ENCODE measurements at places on chromosomes 3 and 15.
A peak's percentile ranks its signal among the peaks of the same experiment; 100 is the strongest.

DNA sequence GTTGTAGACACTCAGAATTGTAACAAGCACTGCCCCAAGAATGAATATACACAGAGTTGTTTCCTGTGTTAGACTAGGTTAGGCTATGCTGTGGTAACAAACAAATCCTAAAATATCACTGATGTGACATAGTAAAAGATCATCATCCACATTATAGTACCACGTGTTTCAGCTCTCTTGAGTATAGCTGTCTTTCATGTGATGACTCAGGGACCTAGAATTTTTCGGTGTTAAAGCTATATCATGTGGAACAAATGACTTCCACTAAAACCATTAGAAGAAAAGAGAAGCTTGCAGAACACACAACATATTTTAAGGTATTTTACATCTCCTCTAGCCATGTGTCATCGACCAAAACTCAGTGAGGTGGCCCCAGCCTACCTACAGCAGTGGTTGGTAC lies 307.9 kb upstream of the RBMS3 start:
- DNase-seq: no peak

GRCh38 chr3:131596884-131597283 lies 94.1 kb upstream of the MRPL3 start:
- no peak for DNase-seq

GRCh38 chr3:155504682-155505081 lies 211.2 kb upstream of the STRIT1 start:
- no peak for DNase-seq

GRCh38 chr3:94373456-94373855 lies 310.6 kb downstream of the NSUN3 start:
- DNase-seq: no peak

GRCh38 chr3:130259166-130259874 lies 86.2 kb upstream of the COL6A5 start:
- no peak for DNase-seq

DNA sequence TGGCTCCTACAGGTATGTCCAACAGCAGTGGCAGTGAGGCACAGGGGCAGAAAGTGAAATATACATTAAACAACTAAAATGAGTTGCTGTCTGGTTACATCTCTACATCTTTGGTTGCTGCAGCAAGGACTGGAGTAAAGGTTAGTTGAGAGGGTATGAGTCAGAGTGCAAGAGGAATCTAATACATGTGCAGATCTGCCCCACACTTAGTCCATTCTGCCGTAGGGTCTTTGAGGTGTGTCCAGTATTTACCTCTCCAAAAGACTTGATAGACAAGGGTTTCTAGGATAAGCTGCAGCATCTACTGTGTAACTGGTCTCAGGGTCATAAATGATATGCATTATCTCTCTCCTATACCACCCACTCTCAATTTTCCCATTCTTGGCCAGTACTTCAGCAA lies 6.2 kb upstream of the NEDD4 start:
- no peak for DNase-seq

- no peak for DNase-seq
Observed at GRCh38 chr3:153284282-153284938, 122.4 kb downstream of the RAP2B start.

DNA sequence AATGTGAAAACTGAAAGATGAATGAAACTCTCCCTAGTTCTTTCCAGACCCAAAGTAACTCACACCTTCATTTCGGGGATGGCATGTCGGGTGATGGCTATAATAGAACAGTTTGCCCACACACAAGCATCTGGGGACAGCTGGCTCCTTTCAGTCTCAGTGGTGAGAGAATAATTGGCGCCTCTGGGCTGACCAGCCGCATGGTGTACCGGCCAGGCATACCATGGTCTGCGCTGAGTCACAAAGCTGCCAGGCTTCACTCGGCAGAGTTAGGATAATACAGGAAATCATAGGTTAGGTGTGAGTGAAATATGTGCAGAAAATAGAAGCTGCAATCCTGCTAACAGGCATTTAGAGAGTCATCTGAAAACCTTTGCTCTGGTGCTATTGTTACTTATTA lies 80.4 kb upstream of the IGF1R start:
- no peak for DNase-seq

GRCh38 chr15:44720460-44721176 lies 9.3 kb downstream of the B2M start:
- no peak for DNase-seq

DNA sequence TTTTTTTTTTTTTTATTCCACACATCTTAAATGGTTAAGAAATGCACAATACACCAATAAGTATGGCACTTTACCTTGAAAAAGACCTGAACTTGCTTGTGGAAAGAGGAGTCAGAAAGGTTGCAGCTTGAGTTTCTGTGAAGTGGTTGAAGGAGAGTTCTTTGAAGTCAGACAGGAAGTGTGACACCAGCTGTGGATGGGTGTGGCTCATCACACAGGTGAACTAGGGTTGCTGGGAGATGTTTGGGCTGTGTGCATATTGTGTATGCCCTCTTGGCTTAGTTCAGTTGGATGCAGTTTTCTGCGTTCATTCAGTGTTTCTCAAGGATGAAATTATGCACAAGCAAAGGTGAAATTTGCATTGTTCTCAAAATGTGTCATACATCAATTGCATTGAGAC lies 6.3 kb downstream of the AEN start:
- DNase-seq: no peak

GRCh38 chr3:8635631-8636030 lies 9.0 kb downstream of the SSUH2 start:
- DNase-seq: no peak

DNA sequence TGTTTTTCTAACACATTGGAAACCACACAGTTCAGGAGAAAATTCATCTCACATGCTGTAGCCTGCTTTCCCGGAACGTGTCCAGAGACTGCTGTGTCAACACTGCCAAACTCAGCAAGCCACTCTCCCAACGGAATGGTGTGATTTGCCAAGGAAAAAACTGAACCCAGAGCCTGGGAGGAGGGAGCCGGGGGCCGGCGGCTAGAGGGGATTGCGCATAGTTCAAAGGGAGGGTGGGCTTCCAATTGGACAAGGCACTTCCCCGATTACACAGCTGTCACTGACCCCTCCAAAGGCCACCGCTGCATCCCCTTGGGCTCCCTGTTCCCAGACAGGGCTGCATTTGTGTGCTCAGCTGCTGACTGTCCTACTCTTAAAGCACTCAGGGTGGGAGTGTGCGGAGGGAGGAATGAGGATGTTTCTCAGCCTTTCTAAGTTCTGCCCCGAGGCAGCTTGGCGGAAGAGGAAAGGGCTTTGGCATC lies 256.2 kb downstream of the ZNF621 start:
- no peak for DNase-seq

- DNase-seq: no peak
Observed at GRCh38 chr15:78272316-78272715, 8.0 kb downstream of the DNAJA4 start.

GRCh38 chr3:40079203-40079846 lies 230.2 kb upstream of the EIF1B start:
- no peak for DNase-seq

- no peak for DNase-seq
Observed at GRCh38 chr3:98903705-98904481, 2.4 kb upstream of the DCBLD2 start.

- no peak for DNase-seq
Observed at GRCh38 chr3:183444748-183445147, 16.3 kb upstream of the MCF2L2 start.

DNA sequence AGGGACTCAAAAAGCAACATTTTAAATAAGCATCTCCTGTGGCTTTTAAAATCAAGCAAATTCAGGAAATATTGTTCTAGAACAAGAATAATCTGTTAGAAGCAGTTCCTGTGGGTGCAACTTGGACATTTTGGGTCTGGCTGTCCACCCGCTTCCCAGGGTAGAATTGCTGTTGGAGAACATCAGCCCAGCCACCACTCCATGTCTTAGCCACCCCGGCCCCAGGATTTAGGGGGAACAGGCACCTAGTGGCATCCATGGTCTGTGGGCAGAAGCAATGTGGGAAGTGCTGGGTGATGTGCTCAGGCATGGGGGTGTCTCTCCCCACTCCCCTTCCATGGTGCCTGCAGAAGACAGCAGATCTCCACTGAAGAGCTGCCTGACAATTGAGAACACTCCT lies 162.6 kb downstream of the KLF13 start:
- DNase-seq: peak; percentile 22

DNA sequence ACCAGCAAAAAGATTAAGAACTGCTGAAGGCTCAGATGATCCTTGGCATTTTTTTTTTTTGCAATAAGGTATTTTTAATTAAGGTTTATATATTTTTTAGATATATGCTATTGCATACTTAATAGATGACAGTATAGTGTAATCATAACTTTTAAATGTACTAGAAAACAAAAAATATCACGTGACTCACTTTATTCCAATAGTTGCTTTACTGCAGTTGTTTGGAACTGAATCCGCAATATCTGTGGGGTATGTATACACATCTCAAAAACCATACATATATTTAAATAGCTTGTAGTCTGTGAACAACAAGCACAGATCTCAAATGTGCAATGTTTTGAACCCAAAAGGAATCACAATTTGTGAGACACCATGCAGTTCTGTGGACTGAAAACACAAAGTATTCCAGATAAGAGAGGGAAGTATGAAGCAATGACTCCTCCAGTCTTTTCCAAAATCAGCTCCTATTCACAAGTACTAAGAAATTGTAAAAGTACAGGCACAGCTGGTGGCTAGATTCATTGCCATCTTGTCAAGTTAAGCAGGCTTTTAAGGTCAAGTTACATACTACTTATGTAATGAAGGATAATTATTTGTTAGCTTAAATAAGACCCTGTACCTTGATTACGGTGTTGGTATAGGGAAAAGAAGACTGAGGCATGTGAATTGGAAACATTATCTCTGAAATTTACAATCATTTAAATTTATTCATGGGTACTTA lies 331.1 kb downstream of the TBC1D5 start:
- no peak for DNase-seq

GRCh38 chr15:92682741-92683510 lies 27.4 kb upstream of the FAM174B start:
- no peak for DNase-seq

- no peak for DNase-seq
Observed at GRCh38 chr15:52146261-52146660, 33.7 kb upstream of the BCL2L10 start.

GRCh38 chr3:103512595-103512994 lies 1077.8 kb downstream of the ZPLD1 start:
- no peak for DNase-seq

DNA sequence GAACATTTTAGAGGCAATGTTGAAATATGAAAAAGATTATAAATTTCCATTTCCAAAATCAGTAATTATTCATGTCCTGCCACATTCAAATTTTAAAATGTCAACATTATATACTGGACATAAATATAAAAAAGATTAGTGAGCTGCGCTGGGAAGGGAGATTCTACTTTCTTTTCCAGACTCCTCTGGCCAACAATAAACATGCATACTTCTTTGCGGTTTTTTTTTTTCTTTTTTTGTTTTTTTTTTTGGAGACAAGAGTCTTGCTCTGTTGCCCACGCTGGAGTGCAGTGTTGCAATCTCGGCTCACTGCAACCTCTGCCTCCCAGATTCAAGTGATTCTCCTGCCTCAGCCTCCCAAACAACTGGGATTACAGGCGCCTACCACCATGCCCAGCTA lies 105.5 kb downstream of the ADAM10 start:
- DNase-seq: no peak

- no peak for DNase-seq
Observed at GRCh38 chr3:17025594-17026139, 140.9 kb downstream of the PLCL2 start.

GRCh38 chr15:61755467-61755866 lies 304.8 kb downstream of the VPS13C start:
- no peak for DNase-seq

DNA sequence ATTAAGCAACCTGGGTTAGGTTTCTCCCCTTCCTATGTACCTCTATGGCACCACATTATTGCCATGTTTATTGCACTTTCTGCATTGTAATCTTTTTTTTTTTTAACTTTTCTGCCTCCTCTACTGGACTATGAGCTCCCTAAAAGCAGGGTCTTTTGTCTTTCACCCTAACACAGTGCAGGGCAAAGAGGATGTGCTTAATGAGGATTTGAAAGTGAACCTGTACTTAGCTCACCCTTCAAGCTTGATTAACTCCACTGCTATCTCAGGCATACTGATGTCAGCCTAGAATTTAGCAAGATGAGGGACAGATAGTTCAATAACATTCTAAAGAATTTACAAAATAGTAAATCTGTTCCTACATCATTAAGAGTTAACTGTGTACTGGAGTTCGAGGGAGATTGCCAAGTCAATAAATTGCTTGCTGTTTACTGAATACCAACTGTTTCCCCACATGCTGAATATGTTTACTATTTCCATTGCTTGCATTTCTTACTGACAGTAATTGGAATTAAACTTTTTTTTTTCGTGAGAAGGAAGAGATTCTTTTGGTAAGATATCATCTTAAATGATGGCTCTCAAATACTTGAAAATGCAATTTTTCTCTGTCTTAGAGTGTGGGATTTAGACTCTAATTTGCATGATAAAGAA lies 15.7 kb upstream of the PPARG start:
- no peak for DNase-seq

GRCh38 chr15:29062179-29062591 lies 176.4 kb downstream of the APBA2 start:
- no peak for DNase-seq

GRCh38 chr3:40137591-40138295 lies 171.8 kb upstream of the EIF1B start:
- no peak for DNase-seq

- DNase-seq: no peak
Observed at GRCh38 chr3:23474580-23475357, 271.6 kb downstream of the UBE2E2 start.

DNA sequence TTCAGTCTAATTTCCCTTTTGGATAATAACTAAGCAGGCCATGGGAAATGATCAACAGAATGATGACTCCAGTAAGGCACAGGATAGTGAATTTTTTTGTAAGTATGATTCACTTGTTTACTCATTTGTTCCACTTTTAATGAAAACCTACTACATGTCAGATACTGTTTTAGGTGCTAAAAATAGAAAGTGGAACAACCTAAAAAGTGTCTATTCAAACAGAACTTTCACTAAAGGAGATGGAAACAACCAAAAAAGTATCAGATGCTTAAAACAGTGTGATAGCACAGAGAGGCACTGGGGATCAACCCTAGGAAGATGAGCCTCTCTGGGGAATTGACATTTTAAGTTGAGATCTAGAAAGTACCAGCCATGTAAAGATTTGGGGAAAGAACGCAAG lies 11.1 kb downstream of the RYK start:
- no peak for DNase-seq

DNA sequence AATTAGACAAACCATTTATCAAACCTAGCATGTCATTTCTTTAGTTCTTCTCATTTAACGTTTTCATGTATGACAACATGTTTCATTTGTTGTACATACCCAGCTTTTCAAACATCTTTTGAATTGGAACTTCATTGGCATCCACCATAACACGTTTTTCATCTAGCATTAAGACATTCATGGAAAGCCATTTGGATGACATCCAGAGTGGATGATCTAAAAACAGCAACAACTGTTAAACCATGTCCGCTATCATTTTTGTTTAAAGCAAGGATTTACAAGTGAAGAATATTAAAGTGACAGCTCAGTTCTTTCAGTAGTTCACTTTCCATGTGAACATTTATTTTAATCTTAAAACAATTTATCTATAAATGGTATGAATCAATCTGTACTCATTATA lies 14.5 kb downstream of the GATM start:
- DNase-seq: no peak
